ENCODE measurements at places on chromosomes 4 and X.

GRCh38 chr4:73206236-73206635 lies 52.4 kb downstream of the ANKRD17 start:
- DNase-seq = no peak

GRCh38 chr4:112626228-112626627 lies 10.5 kb downstream of the ZGRF1 start:
- DNase-seq = no peak

DNA sequence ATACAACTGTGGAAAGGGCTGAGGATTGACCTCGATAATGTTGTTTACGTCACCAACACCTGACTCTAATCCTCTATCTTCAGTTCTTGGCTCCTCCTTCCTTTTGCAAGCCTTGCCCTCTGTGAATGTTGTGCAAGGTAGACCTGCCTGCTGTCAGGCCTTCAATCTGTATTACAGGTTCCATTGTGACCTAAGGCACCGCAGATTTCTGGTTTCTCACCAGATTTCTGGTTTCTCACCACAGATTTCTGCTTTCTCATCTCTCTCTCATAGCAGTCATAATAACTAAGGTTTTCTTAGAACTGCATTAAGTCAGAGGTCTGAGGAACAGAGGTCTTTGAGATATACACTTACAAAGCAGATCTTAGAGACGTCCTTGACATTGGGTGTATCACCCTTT lies 51.5 kb upstream of the ETNPPL start:
- no peak for DNase-seq

DNA sequence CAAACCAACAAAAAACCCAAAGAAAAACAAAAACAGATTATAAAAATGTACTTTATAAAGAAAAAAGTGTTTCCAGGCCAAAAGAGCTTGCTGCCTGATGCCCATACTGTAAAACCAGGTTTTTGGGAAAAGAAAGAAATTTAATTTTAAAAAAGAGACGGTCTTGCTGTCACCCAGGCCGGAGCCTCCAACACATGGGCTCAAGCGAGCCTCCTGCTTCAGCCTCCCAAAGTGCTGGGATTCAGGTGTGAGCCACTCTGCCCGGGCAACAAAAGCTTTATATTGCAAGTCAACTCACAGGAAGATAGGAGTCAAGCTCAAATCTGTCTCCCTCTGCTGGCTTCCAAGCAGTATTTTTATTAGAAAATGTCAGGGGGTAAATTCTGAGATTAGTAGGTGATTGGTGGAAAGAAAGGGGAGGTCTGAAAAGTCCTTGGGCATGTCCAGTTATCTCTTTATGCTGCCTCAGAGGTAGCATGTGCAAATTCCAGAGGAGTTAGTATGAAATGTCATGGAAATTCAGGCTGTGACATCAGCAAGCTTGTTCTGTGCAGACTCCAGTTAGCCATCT lies 39.4 kb downstream of the MGST2 start:
- DNase-seq = peak; percentile 19

DNA sequence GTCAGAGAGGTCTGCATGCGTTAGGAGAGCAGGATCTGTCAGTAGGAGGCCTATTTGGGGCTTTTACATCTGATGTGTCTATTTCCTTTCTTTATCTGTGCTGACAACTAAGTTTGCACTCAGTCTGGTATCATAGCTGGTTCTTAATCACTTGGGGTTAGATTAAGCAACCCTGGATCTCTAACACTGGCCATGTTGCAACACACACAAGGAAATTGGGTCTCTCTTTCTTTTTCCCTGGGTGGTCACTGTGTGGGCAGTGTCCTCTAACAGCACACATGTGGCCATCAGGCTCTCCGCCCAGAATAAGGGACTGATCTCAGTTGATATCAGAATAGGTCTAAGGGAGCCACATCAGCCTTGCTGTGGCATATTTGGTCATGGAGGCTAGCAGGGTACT lies 38.9 kb downstream of the IGFBP7 start:
- no peak for DNase-seq

DNA sequence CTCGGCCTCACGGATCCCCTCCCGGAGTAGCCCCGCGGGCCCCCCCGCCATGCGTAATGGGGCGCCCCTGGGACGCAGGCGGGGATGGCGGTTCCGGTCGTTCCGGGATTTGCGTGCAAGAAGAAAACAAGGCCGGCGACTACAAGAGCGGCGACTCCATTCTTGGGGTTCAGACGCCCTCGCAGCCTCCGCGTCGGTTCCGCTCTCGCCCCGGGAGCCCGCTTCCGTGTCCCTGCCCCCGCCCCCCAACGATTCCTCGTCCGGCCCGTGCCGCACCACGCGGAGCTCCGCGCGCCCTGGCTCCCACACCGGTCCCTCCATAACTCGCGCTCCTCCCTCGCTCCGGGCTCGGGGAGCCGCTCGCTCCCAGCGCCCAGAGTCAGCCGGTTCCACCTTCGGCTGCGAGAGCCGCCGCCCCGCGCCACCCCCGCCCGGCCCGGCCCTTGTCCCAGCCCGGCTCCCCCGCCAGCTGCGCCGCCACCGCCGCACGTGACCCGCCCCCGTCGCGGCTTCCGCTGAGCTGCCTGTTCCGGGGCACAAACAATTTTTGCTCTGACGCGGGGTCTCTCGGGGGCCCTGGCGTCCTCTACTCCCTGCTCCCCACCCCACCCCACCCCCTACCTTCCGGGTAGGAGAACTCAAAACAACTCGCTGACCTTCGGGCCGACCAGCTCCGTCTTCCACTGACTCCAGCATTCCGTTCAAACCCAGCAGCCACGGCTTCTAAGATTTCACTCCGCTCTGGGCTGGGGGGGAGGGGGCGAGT lies 78.8 kb upstream of the BCOR start:
- no peak for DNase-seq

- DNase-seq = no peak
These were observed 44.3 kb downstream of the CNGA1 start for GRCh38 chr4:47972181-47972580.

DNA sequence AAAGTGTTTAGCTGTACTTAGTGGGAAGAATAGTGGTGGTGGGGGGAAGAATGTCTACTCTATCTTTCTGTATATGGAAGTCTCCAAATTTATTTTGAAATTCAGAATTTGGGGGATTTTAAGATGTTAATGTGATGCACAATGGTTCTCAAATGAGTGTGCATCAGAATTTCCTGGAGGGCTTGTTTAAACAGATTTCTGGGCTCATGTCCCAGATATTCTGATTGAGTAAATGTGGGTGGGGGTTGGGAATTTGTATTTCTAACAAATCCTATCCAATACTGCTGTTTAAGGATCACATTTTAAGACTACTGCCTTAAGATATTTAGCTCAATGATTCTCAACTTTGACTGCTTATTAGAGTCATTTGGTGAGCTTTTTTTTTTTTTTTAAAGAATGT lies 15.1 kb upstream of the INTS6L start:
- no peak for DNase-seq

- peak; percentile 60 for DNase-seq
These were observed 144.2 kb downstream of the RELL1 start for GRCh38 chr4:37541956-37542355.

- DNase-seq = no peak
These were observed 12.6 kb downstream of the SGMS2 start for GRCh38 chr4:107837317-107837716.

DNA sequence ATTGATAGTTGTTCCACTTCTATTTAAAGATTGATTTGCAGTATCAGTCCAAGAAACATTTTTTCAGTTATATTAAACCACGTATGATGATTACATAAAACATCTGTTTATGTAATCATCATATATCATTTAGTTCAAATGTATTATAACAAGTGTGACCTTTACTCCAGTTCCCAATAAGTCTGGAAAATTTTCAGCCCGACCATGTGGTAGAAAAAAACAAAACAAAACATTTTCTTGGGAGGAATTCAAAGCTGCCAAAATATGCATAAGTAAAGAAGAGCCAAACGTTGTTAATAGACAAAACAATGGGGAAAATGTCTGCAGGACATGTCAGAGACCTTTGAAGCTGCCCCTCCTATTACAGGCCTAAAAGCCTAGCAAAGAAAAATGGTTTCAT lies 709.1 kb downstream of the FAT4 start:
- DNase-seq = no peak

- DNase-seq = no peak
These were observed 37.9 kb upstream of the PGK1 start for GRCh38 chrX:78066110-78066509.

DNA sequence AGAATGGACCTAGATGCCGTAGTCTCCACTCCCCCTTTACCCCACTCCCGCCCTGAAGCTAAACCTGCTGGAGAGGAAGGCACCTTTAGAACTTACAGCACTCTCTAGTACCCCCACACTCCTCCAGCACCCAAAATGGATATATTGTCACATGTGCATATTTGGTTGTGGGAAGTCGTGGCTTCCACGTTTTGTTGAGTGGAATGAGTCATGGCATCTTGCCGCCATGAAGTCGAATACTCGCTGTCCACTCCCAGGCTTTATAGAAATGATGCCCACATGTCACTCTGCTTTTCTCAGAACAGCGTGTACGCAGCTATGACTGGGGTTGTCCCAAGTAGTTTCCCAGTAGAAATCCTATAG lies 545 bp downstream of the ABCE1 start:
- peak; percentile 36 for DNase-seq
